ENCODE measurements at places on chromosomes 13 and 19.

GRCh38 chr19:51607920-51608562 lies 22.2 kb downstream of the SIGLEC5 start:
- peak; percentile 77 for DNase-seq

- no peak for DNase-seq
These were observed 144.9 kb downstream of the MIPEP start for GRCh38 chr13:23744315-23744714.

DNA sequence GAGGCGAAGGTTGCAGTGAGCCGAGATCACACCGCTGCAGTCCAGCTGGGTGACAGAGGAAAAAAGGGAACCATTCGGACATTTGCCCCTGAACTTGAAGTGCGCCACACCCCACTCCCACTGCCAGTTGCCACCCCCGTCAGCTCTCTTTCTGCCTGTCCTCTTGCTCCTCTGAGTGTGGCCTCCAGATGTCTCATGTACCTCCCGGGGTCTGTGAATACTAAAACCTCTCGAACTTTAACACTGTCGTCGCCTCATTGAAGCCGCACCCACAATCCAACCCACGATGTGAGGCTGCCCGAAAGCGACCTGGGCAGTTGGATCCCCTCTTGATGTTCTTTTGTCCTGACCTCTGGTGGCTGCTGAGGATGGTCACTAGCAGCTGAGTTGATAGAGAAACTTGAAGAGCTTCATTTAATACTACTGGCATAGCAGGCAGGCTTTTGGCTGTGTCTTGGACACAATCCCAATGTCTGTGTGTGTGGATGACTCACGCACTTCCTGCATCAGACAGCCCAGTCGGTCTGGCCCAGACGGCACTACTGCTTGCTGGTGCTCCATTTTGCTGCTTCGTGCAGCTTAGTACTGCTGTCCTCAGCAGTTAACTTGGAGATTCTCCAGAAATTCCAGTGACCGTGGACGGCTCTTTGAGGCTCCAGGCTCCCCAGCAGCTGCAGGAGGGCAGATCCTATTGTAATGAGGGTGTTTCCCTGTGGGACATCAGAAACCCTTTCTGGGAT lies 4.2 kb downstream of the FPR3 start:
- no peak for DNase-seq

- no peak for DNase-seq
These were observed 21.8 kb downstream of the TSKS start for GRCh38 chr19:49741210-49741844.

GRCh38 chr19:44848036-44848811 lies 2.1 kb downstream of the NECTIN2 start:
- no peak for DNase-seq

GRCh38 chr19:10271543-10272086 lies 695 bp downstream of the ICAM1 start:
- DNase-seq, result no peak

- DNase-seq, result no peak
These were observed 21.2 kb upstream of the DOCK9 start for GRCh38 chr13:98998831-98999638.

GRCh38 chr13:98143601-98144026 lies 720 bp downstream of the FARP1 start:
- DNase-seq, result peak; percentile 72

- no peak for DNase-seq
These were observed 54.0 kb downstream of the FLT1 start for GRCh38 chr13:28440774-28441504.

DNA sequence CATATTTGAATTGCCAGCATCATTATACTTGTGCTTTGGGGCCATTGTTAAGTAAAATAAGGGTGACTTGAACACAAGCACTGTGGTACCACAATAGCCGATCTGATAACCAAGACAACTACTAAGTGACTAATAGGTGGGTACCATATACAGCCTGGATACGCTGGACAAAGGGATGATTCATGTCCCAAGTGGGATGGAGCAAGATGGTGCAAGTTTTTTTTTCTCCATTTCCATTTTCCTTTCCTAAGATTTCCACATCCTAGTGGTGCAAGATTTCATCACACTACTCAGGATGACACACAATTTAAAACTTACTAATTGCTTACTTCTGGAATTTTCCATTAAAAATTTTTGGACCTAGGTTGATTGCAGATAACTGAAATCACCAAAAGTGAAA lies 15.1 kb downstream of the BRCA2 start:
- no peak for DNase-seq

GRCh38 chr13:102703726-102704035 lies 8.8 kb upstream of the METTL21C start:
- no peak for DNase-seq

GRCh38 chr19:3202346-3202745 lies 16.6 kb downstream of the NCLN start:
- no peak for DNase-seq

DNA sequence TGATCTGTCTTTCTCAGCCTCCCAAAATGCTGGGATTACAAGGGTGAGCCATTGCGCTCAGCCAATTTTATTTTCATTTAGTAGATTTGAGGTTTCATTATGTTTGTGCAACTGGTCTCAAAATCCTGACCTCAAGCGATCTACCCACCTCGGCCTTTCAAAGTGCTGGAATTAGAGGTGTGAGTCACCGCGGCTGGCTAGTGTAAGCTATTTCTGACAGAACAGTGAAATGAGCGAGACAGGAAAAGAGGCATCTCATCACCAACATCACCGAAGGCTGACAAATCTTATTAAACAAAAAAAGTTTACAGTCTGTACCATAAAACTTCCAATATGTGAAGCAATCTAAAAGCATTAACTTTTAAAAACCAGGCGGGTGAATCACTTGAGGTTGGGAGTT lies 12.2 kb upstream of the ZNF888 start:
- no peak for DNase-seq

DNA sequence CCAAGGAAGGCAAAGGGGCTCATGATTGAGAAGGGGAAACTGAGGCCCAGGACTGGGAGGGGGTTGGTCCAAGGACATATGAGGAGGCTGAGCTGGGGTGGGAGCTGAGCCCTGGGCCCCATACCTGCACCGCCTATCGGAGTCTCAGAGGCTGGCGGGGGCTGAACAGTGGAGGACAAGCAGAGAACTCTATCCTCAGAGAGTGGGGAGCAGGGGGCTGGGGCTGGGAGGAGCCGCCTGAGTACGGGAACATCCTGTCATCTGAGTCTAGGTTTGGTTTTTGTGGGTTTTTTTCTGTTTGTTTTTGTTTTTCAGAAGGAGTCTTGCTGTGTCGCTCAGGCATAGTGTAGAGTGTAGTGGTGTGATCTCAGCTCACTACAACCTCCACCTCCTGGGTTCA lies 6.2 kb downstream of the ARRDC2 start:
- DNase-seq, result no peak

DNA sequence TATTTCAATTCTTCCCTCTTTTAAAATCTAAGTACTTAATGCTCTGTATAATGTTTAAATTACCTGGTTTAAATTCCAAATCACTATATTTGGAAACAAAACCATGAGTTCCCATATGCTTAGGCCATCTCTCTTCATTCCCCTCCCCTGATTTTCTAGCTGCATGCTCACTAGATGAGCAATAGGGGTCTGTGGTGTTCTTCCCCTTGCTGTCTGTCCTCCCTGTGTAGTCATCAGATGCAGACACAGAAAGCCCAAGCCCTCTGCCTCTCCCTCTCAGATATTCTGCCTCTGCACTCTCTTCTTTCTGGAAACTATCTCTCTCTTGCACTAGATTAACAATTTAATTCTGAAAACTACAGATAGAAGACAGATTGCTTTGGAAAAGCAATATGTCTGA lies 1730.2 kb downstream of the OLFM4 start:
- no peak for DNase-seq

GRCh38 chr13:33123066-33123859 lies 107.0 kb downstream of the KL start:
- DNase-seq, result no peak

GRCh38 chr19:15177269-15178116 lies 23.3 kb downstream of the NOTCH3 start:
- DNase-seq, result peak; percentile 90

- peak; percentile 84 for DNase-seq
These were observed 1.8 kb downstream of the ZNF114 start for GRCh38 chr19:48271531-48272151.

- no peak for DNase-seq
These were observed 10.9 kb downstream of the RFX1 start for GRCh38 chr19:13995017-13995728.

DNA sequence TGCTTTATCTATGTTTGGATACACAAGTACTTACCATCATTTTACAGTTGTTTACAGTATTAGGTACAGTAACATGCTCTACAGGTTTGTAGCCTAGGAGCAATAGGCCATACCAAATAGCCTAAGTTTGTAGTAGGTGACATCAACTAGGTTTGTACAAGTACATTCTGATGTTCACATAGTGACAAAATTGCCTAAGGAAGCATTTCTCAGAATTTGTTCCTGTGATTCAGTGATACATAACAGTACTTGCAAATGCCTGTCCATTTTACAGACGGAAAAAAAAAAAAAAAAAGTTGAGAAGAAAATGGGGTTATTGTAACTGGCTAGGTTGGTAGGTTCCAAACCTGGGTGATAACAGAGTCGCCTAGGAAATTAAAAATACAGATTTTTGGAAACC lies 13.6 kb downstream of the UFM1 start:
- no peak for DNase-seq

DNA sequence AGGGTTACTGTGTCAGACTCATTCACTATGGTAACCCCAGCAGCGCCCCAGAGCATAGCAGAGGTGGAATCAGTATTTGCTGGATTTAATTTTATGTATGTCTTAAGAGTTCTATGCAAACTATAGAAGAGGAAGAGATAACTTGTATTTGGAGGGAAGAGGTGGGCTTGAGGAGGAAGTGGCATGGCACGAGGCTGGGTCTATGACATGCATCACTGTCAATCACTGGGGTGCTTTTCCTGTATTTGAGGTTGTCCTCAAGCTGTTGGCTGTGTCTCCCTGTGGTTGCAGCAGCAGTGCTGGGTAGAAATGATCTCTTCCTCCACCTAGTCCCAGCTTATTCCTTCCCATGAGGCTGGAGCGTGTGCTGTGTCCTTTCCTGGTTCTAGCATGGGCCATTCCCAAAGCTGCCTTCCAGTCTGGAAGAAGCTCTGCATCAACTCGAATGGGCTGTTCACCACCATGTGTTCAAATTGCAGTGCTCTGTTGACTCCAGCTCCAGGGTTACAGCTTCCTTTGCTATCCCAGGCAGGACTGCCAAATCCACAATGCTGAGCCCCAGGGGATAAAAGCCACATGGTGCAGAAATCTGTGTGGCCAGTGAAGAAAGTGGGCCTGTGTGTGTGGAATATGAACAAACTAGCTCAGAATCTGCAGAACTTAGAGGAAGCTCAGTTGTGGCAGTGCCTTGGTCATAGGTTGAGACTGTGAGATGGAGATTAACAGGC lies 73.1 kb upstream of the MTIF3 start:
- no peak for DNase-seq

DNA sequence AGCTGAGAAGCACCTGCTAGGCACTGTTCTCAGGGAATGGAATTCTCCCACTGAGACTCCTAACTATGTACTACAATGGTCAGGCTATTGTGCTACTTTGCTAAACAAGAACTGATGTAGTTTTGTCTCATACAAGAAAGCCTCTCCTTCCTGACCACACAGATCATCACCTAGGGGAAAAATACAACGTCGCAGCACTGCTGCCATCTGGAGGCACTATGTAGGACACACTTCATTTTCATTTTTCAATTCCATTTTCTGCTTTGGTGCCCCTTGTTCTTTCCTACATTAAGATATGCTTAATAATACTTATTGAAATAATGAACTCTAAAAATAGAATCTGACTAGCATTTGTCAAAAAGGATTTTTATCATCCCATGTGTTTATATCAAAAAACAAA lies 21.1 kb downstream of the PROSER1 start:
- no peak for DNase-seq

DNA sequence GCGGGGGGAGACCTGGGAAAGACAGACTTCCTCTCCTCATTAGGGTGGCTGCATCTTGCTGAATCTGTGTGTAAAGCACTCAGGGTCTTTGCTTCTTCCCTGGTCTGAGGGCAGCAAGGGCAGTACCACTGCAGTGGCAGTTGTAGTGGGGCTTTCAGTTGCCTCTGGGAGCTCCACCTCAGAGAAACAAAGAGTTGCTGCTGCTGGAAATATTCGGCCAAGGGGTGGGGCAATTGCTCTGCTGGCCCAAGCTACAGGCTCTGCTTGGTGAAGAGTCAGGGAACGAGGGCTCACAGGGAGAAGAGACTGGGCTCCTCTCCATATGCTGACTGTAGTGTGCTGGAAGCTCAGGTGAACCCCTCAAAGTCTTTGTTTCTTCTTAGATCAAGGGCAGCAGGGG lies 52.5 kb downstream of the POSTN start:
- DNase-seq, result no peak

- no peak for DNase-seq
These were observed 36.4 kb upstream of the VSTM2B start for GRCh38 chr19:29489172-29489951.

- no peak for DNase-seq
These were observed 329.3 kb downstream of the SPRY2 start for GRCh38 chr13:80011448-80012212.

DNA sequence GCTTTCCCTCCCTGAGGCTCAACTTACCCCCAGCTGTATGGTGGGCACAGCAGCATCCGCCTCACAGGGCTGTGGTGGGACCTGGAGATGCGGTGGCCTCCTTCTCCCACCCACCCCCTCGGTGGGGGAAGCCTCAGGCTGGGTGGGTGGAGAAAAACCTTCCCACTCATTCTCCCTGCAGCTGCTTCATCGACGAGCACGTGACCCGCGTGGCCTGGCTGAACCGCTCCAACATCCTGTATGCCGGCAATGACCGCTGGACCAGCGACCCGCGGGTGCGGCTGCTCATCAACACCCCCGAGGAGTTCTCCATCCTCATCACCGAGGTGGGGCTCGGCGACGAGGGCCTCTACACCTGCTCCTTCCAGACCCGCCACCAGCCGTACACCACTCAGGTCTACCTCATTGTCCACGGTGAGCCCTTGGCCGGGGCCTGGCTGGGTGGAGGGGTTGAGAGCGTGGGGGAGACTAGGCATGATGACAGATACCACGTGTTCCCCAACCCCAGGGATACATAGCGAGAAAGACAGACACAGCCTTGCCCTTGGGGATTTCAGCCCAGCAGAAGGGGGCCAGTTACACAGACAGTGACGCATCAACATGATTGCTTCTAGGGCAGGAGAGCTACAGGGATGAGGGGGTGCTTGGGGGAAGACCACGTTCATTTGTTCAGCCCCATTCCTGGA lies 12.2 kb downstream of the IGLON5 start:
- DNase-seq, result no peak

DNA sequence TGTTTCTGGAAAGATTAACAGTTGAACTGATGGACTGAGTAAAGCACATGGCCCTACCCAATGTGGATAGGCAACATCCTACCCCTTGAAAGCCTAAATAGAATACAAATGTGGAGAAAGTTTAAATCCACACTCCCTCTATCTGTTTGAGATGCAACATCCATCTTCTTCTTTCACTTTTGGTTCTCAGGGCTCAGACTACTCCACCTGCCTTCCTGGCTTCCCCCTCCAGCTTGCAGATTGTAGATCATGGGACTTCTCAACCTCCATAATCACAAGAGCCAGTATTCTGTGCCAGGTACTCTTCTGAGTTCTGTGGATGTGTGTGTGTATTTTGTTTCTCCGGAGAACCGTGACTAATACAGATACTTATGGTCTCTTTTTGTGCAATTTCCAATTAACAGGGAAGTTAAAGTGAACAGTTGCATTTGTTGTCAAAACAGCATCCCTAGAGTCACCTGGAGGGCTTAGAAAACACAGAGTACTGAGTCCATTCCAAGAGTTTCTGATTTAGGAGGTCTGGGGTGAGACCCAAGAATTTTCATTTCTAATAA lies 590.3 kb upstream of the MIR17HG start:
- no peak for DNase-seq

- DNase-seq, result no peak
These were observed 5.3 kb downstream of the ZNF470 start for GRCh38 chr19:56572589-56572988.
